ENCODE measurements at places on chromosomes 2 and 18.

GRCh38 chr2:184256611-184257010 lies 341.7 kb upstream of the ZNF804A start:
- DNase-seq = no peak

DNA sequence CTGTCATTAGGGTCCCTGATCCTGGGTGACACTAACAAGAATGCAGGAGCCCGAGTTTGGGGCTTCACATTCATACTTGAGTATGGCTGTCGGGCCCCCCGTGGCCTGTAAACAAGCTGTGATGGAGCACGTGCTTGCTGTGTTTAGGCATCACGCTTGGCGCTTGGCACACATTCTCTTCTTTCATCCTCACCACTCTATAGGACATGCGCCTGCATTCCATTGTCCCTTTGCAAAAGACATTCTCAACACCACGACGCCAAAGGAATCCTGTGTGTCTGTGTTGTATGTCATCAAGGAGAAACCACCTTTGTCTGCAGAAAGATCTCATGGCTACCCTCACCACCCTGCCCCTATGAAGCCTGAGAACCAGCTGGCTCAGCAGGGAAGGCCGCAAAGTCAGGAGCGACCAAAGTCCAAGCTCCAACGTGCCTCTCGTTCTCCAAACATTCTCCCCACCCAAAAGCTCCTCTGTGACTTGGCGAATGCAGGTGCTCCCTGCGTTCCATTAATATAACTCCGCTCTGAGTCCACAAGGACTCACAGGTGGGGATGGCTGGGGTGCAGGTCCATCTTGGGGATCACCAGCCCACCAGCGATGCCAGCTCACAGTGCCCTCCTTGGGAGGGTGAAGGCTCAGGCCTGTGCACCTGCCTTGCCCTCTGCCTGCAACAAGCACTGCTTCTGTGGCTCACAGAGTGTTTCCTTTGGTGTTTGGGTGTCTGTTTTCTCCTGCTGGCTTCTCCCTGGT lies 6.2 kb upstream of the PER2 start:
- no peak for DNase-seq

- DNase-seq = no peak
Observed at GRCh38 chr2:227614246-227614645, 394 bp downstream of the SCYGR3 start.

DNA sequence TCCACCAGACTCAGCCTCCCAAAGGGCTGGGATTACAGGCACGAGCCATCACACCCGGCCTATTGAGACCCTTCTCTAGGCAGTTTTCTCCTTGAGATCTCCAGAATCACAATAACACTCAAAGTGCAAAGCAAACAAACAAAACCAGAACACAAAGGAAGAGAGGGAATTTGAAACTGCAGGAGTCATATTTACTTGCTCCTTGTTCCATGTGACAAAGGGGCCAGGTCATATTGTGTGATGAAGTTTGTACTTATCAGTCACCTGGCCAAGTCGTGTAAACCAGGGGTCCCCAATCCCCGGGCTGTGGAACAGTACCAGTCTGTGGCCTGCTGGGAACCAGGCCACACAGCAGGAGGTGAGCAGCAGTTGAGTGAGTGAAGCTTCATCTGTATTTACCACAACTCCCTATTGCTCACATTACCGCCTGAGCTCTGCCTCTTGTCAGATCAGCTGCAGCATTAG lies 26.5 kb downstream of the SCYGR8 start:
- DNase-seq = no peak

GRCh38 chr2:127705391-127706065 lies 4.2 kb downstream of the SFT2D3 start:
- DNase-seq = no peak

- no peak for DNase-seq
Observed at GRCh38 chr2:218218268-218219185, 1.5 kb downstream of the ARPC2 start.

DNA sequence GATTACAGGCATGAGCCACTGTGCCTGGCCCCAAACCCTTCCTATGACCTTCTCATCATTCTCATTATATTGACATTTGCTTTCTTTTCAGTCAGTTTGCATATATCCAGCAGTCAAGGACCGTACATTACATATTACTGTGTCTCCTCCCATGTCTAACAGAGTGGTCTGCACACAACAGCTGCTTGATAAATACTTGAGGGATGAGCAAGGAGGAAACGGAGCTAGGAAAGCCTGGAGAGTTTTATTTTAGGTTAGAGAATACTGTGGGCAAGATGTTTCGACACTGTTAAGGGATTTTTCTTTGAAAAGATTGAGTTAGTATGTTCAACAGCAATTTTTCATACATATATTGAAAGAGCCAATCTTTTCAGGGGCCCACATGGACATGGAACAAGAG lies 76.2 kb upstream of the CHRNA1 start:
- no peak for DNase-seq

- DNase-seq = no peak
Observed at GRCh38 chr2:216044883-216045486, 31.6 kb upstream of the MREG start.

- DNase-seq = no peak
Observed at GRCh38 chr18:5238371-5238976, 41.4 kb upstream of the AKAIN1 start.

- peak; percentile 31 for DNase-seq
Observed at GRCh38 chr2:127014630-127015029, 92.3 kb downstream of the BIN1 start.

GRCh38 chr2:8090748-8091700 lies 590.8 kb upstream of the ID2 start:
- no peak for DNase-seq

DNA sequence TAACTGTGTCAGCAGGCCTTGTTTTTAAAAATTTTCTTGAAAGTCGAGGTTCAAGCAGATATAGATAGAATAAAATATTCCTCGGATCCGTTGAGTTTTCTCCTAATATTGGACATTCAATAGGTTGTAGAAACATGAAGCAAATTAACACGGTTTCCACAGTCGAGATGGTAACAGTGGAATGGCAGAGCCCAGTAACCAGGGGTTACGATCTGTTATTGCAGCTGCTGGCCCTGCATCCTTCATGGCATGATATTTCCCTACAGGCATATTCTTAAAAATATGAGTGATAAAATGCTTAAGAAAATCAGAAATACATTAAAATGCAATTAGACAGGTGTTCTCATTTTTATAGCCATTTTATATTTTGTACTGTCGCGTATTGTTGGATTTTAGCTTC lies 117.6 kb downstream of the SNTG2 start:
- no peak for DNase-seq

GRCh38 chr2:64695721-64696261 lies 42.1 kb upstream of the SERTAD2 start:
- DNase-seq = no peak
